Stimulated activated CD4-positive, alpha-beta T cell treated with anti-CD3 and anti-CD28 coated beads, Interleukin-15, amount 100 ng/mL, for 48 hours (primary cell): ENCODE measurements at places on chromosomes 16 and 17.

DNA sequence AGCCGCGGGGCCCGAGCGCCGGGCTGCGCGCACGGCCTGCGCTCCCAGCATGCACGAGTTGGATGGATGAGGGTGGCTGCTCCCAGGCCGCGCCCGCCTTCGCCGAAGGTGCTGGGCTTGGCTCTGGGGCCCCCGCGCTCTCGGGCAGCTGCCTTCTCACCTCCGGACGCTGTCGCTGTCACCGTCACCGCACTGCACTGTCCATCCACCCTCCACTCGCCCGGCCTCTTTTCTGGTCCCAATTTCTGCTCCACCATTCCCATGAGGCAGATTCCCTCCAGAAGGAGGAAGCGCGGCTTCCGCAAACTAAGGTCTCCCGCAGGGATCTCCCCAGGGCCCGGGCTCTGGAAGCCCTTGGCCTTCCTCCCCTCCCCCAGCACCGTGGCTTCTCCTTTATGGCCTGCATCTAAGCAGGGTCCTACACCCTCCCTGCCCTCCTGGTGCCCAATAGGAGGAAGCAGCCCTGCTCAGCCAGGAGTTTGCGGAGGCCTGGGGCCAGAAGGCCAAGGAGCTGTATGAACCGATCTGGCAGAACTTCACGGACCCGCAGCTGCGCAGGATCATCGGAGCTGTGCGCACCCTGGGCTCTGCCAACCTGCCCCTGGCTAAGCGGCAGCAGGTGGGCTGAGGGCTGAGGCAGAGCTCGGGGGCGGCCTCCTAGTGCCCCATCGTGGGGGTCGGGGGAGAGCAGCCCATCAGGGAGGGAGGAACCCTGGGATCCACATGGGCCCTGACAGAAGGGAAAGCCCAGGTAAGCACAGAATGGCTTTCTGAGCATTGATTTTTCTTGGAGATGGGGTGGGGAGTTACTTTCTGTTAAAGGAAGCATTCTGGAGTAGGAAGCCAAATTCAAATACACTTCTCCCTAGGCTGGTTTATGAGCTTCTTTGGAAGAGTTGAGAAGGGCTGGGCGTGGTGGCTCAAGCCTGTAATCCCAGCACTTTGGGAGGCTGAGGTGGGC lies 899 bp downstream of the ACE start:
- DNase-seq: no peak

GRCh38 chr16:84356591-84357116 lies 11.7 kb upstream of the ATP2C2 start:
- DNase-seq: no peak

- no peak for DNase-seq
Observed at GRCh38 chr17:59746849-59747445, 39.5 kb downstream of the VMP1 start.

DNA sequence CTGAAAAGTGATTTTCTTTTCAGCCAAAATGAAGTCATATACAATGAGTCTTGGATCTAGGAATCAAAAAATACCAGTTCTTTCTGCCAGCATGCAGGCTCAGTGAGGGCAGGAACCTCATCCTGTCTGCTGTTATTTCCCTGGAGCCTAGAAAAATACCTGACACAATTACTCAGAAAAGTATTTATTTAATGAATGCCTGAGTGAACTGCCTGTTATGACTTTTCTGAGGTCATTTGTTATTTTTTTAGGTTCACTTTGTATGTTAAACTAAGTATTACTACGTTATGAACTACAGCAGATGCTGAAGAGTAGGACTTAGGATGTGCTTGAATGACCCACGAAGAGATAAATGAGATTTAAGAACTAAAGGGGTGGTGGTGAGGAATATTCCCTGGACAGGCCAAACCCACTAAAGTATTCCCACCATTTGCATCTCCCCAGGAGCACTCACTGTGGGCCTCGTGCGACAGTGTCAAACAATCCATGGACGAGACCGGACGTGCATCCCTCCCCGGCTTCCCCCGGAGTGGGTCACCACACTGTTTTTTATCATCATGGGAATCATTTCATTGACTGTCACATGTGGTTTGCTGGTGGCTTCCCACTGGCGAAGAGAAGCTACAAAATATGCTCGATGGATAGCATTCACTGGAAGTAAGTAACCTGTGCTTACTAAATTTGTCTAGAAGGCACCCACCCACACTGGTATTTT lies 17.1 kb upstream of the VWA3A start:
- no peak for DNase-seq

DNA sequence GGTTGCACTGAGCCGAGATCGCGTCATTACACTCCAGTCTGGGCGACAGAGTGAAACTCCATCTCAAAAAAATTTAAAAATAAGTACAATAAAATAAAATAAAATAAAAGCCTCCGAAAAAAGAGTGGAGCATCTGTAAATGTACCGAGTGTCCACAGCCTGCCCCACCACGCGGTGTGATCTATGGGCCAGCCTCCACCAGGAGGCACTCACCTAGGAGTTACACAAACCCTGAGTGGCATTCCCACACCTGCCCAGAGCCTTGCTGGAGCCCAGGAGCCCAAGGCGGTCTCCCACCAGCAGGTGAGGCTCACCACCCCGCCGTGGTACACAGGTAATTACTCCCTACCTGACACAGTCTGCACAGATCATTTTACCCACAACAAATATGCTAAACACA lies 183.2 kb downstream of the ZNF423 start:
- DNase-seq: no peak

GRCh38 chr16:28537076-28537475 lies 1.7 kb downstream of the NUPR1 start:
- no peak for DNase-seq

DNA sequence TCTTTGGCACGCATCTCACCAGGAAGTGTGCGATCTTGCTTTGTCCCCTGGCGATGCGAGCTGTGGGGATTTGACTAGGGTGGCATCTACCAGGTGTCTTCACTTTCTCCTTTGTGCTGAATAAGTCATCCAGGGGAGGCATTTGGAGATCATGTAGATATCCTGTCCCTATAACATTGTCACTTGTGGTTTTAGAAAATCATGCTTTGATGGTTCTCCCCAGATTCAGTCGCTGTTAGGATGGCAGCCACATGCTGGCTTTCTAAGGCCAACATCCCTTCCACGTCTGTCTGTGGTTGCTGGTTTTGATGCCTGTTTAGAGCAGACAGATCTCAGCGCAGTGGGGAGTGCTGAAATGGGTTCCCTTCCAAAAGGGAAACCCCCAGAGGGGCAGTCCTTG lies 2.5 kb downstream of the ADAD2 start:
- no peak for DNase-seq

GRCh38 chr17:77810536-77810935 lies 148.0 kb upstream of the TNRC6C start:
- DNase-seq: no peak

- DNase-seq: peak; percentile 43
Observed at GRCh38 chr16:997440-998051, 16.0 kb downstream of the SOX8 start.

DNA sequence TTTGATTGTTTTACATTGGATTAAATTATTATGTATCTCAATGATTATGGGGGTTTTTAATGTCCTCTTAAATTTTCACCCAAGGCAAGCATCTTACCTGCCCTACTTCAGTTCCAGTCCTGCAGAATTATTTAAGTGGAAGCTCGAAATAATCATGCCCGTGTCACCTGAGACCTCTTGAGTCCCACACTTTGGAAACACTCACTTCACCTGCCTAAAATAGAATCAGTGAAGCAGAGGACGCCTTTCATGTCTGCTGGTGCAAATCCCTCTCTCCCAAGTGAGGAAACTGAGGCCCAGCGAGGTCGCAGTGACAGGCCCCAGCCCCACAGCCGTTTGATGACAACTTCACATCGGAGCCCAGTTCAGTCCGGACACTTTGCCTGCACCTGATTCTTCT lies 284.6 kb downstream of the C16orf95 start:
- DNase-seq: no peak

- DNase-seq: no peak
Observed at GRCh38 chr16:89004209-89004831, 27.3 kb upstream of the CBFA2T3 start.

GRCh38 chr17:1557355-1558095 lies 5.1 kb downstream of the PITPNA start:
- DNase-seq: no peak

DNA sequence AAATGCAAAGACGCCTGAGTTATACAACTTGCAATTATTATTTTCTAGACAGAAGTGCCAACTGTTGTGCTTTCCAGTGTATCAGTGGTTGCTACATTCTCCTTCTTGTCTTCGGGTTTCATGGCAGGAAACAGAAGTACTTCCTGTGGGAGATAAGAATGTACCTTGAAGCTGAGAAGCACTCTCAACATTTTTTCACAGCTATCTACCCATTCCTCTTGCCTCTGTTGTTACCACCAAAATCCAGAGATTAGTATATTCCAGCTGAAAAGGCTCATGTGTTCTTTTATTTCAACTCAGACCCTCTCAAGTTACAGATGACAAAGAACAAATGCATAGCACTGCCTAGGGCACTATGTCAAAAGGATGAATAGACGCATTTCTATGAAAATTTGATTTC lies 4.8 kb upstream of the ADAT1 start:
- no peak for DNase-seq
